Midbrain (tissue), 1 donor: ENCODE measurements at places on chromosomes 4 and X.

DNA sequence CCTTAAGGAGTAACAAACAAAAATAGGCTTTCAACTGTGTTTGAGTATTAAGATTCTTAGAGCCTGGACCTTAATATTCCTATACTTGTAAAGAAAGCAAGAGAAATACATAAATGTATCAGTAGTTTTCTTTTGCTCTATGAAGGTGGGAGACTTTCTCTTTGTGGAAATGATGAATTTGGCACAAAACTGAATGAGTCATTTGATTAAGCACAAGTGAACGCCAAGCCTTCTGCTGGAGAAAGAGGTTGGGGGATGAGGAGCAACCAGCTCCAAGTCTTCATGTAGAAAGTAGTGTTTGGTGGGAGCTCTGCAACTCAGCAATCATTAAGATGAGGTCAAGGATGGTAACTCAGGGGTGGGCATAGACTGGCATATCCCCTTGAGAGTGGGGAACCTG is 49.6 kb downstream of the MEPE start:
- DNase-seq = no peak

- no peak for DNase-seq
Measured at GRCh38 chr4:88854481-88854880, 156.9 kb upstream of the NAP1L5 start.

DNA sequence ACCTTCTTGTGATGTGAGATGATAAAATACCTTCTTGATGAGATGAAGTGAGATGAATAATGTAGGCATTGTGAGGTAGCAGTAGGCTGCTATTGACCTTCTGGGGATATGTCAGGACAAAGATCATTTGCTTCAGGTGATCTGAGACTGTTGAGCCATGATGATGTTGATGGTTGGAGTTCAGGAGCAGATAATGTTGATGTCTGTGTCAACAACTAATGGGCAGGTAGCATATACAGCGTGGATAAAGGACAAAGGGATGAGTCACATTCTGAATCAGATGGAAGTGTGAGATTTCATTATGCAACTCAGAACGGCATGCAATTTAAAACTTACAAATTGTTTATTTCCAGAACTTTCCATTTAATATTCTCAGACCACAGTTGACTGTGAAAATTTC is 57.3 kb downstream of the RAP1GDS1 start:
- DNase-seq = no peak

GRCh38 chr4:83917572-83917971 is 381.7 kb downstream of the GPAT3 start:
- DNase-seq = no peak

DNA sequence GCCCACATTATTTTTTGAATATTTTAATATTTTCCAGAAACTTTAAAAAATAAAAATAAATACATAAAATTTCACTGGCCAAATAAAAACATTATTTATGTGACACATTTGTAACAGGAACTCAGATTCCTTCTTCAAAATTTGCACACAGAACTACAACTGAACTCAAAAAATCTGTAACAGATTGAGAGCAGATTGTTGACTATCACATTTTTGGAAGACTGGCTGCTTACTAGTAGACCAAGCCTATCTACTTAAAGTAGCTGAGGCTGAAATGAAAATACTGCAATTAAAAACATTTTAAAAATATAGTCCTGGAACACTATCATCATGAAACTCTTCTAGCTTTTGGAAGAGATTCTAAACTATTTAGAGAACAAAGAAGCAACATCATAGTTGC is 203.9 kb downstream of the SH3BGRL start:
- DNase-seq = no peak

- DNase-seq = no peak
Measured at GRCh38 chr4:157908031-157908430, 264.8 kb downstream of the GASK1B start.

GRCh38 chrX:23901805-23902204 is 5.9 kb downstream of the APOO start:
- peak; percentile 69 for DNase-seq

DNA sequence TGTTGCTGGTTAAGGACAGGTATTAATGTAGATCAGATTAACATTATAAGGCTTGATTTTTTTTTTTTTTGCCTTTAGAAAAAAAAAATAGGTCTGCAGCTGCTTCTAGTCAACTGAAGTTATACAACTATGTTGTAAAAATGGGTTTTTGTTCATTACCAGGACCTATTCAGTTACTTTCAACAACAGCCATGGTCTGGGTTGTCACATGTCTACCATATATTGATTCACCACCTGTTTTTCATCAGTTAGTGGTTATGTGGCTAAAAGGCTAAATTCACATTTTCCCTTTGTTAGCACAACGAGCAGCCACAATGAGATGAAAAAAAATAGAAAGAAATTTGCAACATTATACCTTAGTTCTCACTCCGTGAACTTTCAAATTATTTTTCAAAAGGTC is 45.5 kb downstream of the GLRB start:
- no peak for DNase-seq

DNA sequence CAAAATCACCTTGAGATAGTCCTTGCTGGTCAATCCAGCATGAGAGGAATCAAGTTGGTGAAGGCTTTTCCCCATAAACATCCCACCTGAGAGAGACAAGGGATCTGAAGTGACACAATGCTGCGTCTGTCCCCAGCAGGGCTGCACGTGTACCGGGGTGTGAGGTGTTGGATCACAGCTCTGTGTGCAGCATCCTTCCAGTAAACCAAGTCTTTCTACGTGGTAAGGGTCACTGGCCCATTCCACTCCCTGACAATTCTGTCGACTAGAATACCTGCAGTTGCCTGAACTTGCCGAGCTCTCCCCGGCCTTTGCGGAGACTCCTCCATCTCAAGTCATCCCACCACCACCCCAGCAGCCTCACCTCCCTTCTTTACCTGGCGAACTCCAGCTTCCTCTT is 14.8 kb downstream of the HELT start:
- no peak for DNase-seq

DNA sequence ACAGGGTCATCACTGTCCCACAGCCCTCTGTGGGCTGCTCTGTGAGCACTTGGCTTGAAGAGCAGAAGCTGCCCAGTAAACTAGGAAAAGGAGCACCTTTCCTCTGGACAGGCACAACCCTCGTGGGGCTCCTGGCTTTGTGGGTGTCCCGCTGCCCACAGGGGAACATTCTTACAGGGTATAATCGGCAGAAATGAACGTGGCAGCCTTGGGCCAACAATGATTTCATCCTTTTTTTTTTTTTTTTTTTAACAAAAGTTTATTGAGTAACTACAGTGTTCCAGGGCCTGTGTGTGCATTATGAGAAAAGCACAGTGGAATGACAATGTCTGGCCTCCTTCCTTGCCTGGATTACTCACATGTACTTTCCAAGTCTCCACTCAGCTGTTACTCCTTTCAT is 197.2 kb downstream of the PDGFC start:
- DNase-seq = no peak

DNA sequence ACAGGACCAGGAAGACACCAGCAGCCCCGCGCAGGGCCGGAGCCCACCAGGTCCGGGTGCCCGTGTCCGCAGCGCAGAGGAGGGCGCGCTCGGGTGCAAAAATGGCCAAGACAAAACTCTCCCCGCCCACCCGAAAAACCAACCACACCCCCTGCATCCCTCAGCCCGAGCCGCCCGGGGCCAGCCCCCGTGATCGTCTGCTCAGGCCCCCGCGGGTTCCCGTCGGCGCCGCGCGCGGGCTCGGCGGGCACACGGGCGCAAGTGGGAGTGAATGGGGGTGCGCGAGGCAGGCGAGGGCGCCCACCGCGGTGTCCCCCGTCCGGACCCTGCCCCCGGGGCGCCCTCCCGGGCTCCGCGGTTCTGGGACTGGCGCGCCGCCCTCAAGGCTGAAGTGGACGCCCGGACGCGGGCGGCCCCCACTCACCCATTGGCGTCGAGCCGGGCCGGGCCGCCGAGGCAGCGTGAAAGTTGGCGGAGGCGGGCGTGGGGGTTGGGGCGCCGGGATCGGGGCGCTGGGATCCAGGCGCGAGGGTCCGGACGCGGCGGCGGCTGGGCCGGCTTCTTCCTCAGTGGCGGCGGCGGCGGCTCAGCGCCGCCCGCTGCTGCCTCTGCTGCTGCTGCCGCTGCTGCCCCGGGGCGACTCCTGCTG is 393 bp downstream of the SH3KBP1 start:
- no peak for DNase-seq

GRCh38 chrX:57156397-57157049 is 19.3 kb upstream of the SPIN2A start:
- DNase-seq = peak; percentile 8

DNA sequence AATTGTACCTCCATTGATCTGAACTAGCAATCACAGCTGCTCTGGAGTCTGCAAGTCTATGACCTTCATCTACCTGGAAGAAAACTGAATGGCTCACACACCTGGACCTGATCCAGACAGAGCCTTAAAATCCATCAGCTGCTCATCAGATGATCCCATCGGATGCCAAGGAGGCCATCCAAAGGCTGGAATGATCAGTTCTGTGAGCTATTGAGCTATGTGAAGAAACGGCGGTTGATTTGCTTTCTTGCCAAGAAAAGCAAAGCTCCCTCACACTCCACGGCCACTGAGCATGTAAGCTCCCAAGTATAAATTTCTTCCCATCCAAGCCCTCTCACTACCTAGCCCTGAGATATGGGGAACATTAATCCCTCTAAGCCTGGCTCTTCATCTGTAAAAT is 63.1 kb downstream of the RELL1 start:
- DNase-seq = no peak

GRCh38 chrX:111040377-111041017 is 55.5 kb upstream of the PAK3 start:
- DNase-seq = no peak

- DNase-seq = no peak
Measured at GRCh38 chr4:48212165-48212564, 57.5 kb downstream of the TEC start.

DNA sequence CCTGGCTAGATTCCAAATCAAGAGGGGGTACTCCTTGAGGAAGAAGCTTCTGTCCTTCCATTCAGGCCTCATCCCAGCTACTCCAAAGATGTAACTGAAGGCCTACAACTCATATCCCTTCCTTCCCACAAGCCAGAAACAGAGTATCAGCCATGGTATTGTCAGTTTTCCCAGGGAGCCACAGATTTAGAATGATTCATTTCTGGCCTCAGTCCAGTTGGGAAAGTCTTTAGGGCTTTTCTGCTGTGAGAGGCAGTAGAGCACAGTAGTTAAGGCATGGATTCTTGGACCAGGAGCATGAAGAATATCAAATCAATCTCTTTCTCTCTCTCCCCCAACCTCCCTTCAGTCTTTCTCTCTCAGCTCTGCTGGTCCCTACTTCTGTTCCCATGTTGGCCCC is 505.0 kb downstream of the BCOR start:
- no peak for DNase-seq

DNA sequence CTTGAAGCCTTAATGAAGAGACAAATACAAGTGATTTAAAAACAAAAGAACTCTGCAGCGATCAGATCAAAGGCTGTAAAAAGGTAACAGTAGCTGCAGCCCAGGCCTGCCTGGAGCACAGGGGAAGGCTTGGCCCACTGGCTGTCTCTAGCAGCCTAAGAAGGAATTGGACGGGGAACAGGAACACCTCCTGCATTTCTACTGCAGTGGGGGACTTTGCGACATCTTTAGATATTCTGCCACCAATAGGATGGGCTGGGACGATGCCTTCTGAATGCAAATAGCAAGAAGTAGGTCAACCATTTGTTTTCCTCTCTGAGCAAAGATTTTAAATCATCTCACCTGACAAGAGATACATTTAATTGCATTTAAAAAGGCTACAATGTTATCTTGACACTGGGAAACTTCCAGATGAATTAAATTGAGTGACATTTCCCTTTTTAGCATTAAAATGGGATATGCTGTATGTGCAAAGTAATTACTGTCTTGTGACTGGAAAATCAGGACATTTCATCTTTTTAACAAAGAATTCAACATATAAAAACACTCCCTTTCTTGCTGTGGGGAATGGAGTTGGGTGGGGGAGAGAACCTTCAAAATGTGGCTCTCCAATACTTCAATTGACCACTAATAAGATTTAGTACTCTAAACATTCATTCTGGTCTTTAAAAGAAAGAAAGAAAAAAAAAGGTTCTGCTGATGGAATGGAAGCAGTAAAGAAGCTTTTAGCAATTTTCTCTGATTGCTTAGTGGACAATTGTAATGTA is 70.0 kb downstream of the NYX start:
- DNase-seq = no peak

GRCh38 chr4:2095236-2096072 is 36.3 kb downstream of the NAT8L start:
- no peak for DNase-seq

GRCh38 chr4:146342600-146343192 is 128.4 kb downstream of the REELD1 start:
- DNase-seq = peak; percentile 28

- no peak for DNase-seq
Measured at GRCh38 chrX:115559672-115560071, 1.3 kb upstream of the PLS3 start.

DNA sequence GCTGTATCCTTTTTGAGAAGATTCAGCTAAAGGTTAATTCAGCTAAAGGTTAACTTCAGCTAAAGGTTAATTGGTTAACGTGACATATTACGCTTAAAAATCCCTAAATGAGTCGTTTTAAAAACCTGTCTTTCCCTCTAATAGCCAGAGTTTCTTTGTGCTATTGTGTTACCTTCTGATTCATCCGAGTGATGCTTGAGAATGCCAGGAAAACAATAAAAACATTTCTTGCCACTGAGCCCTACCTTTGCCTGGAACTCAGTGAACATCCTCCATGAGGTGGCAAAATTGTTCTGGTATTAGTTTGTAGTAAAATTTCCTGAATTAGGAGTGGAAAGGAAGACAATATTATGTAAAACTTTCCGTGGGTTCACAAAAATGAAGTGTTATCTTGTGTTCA is 13.7 kb upstream of the TMPRSS11E start:
- no peak for DNase-seq

- DNase-seq = no peak
Measured at GRCh38 chr4:174859904-174860303, 30.9 kb upstream of the GLRA3 start.

DNA sequence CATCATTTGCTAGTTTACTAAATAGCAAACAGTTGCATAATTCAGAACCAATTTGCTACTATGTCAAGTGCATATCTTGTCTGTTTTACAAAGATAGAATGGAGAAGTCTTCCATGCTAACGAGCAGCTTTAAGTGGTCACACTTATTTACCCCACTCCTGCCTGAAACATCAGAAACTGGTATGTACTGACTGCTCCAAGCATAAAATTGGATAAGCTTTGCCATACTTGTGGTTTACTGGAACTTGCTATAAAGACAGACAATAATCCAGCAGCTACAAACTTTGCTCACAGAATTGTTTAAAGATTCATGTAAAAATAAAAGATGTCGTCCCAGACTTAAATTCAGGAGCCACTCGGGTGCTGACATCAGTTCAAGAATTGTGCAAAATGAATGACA is 13.3 kb upstream of the CDKL2 start:
- no peak for DNase-seq

- DNase-seq = no peak
Measured at GRCh38 chr4:13918991-13919441, 291.5 kb upstream of the BOD1L1 start.

GRCh38 chr4:186953599-186954260 is 230.1 kb upstream of the FAT1 start:
- no peak for DNase-seq
